ENCODE measurements at places on chromosomes 6 and 20.

GRCh38 chr20:39829661-39830060 lies 859.4 kb downstream of the MAFB start:
- DNase-seq, result no peak

- DNase-seq, result no peak
Measured at GRCh38 chr6:159953091-159953601, 15.7 kb upstream of the IGF2R start.

GRCh38 chr6:165626711-165627110 lies 36.3 kb downstream of the PDE10A start:
- no peak for DNase-seq

DNA sequence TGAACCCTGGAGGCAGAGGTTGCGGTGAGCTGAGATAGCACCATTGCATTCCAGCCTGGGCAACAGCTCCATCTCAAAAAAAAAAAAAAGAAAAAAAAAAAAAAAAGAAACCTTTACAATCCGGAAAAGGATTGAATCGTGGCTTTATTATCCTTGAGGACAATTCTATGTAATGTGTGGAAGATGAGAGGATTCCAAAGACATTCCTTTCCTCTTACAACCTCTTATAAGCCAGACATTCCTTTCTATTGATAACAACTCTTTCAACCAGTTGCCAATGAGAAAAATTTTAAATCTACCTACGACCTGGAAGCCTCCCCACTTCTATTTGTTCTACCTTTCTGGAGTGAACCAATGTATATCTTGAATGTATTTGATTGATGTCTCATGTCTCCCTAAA lies 91.2 kb upstream of the EEF1E1 start:
- no peak for DNase-seq

DNA sequence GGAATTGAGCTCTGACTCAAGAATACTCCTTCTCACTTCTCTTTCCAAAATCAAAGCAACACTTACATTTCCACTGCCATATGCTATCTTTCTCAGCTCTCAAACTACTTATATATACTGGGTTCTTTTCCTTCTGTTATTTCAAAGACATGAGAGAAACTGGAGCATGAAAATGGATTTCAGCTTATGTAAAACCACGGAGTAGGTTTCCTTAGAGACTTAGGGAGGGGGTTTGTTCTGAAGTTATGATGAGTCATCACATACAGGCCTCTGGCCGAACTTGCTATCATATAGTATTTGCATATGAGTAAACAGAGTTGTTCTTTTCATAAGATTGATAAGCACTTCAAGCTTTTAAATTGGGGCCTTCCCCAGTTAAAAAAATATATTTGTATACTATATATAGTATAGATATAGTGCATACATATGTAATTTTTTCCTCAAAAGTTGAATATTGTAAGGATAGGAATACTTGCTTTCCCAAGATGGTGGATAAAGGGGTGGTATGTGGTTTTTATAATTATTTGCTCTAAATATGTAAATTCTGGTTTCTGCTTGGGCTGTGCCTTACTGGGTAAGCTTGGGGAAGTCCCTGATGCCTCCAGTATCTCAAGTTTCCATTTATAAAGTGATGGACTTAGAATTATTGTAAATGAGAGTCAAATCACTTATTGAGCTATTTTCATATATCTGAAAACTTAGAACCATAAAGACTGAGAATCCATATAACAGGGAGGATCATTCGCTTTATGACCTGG lies 273.9 kb downstream of the RFPL4B start:
- DNase-seq, result no peak

GRCh38 chr6:54601600-54602300 lies 244.8 kb upstream of the FAM83B start:
- DNase-seq, result no peak

GRCh38 chr6:163001330-163001729 lies 273.6 kb downstream of the PACRG start:
- no peak for DNase-seq

- DNase-seq, result no peak
Measured at GRCh38 chr6:101830501-101831031, 437.1 kb downstream of the GRIK2 start.

DNA sequence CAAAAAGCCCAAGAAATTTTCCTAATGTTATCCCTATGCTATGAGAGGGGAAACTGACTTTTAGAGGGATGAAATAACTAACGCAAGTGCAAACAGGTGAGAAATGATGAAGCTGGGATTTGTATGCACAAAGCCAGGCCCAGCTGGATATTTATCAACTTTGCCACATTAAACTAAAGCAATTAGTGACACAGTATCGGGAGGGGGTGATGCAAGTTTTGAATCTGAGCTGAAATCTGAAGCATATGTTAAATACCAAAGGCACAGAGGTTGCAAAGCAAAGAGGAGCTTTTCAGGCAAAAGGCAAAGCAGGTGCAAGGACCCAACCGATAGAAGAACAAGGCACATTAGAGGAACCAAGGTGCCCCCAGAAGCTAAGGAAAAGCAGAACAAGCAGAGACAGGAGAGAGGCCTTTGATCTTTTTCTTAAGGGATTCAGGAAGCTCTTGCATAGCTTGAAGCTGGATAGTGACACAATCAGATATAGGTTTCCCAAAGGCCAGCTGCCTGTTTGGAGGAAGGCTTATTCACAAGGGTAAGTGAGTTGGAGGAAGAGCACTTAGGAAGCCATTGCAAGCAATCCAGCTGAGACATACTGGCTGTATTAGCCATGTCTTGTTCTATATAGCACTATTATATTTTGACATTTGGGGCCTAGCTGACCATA lies 207.5 kb downstream of the HIVEP2 start:
- no peak for DNase-seq

GRCh38 chr6:55379895-55380294 lies 52.6 kb downstream of the GFRAL start:
- DNase-seq, result no peak

DNA sequence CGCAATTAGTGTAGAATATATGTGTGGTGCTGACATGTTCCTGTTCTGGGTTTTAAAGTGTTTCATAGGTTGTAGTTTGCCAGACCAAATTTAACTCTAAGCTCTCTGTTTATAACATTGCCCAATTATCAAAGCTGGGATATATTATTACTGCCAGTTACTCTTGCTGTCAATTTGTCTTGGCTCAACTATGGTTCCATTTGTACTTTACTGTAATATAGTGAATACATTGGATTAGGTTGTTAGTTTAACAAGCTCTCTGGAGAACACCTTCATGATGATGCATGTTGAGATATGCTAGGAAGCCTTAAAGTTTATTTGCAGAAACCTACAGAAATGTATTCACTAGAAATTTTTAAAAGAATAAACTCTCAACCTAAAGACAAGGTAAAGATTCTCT lies 259.6 kb downstream of the ZFAND3 start:
- DNase-seq, result no peak

DNA sequence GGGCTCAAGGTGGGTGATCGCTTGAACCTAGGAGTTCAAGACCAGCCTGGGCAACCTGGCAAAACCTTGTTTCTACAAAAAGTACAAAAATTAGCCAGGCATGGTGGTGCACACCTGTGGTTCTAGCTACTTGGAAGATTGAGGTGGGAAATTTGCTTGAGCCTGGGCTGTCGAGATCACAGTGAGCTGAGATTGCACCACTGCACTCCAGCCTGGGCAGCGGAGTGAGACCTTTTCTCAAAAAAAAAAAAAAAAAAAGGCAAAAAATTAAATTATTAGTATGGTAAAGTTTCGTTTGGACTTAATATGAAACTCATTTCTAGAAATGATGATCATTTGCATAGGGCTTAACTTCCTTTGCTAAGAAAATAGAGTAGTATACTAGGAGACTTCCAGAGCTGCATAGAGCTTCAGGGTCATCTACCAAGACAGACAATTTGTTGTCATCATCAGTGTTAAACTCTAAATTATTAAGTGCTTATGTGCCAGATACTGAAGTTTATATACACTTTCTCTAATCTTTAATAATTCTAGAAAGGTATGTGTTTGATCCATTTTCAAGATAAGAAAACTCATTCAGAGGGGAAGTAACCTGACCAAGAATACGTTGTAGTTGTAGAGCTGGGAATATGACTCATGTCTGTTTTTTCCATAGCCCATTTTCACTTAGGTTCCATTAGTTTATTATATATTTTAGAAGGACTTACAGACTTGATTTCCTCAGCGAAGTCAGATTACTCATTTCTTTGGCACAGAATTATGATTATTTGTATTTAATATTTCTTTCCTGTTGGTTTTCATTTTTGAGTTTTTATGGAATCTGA lies 84.5 kb downstream of the SLC16A10 start:
- no peak for DNase-seq

- DNase-seq, result no peak
Measured at GRCh38 chr20:43536041-43536816, 22.6 kb upstream of the SGK2 start.

DNA sequence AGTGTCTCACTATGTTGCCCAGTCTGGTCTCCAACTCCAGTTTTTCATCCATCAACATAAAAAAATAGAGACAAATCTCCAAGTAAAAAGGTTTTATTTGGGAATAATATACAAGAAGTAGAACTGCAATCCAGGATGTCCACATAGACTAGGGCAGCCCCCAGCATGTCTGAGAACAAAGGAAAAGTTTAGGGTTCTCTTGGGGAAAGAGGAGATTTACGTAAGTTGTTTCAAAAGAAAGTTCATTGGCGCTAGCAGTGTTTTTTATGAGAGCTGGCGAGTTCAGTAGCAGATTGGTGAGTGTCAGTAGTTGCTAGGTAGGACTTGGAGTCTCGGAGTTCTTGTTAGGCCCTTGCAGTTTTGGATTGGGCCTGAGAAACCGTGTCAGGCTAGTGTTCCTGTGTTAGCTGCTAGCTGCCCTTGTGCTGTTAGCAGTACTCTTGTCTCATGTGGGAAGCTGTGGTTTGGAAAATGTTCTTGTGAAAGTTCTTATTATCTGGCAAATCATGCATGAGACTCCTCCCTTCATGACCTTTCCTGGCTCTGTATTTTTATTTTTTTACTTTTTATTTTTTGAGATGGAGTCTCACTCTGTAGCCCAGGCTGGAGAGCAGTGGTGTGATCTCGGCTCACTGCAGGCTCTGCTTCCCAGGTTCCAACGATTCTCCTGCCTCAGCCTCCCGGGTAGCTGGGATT lies 24.7 kb downstream of the TTLL9 start:
- peak; percentile 74 for DNase-seq

DNA sequence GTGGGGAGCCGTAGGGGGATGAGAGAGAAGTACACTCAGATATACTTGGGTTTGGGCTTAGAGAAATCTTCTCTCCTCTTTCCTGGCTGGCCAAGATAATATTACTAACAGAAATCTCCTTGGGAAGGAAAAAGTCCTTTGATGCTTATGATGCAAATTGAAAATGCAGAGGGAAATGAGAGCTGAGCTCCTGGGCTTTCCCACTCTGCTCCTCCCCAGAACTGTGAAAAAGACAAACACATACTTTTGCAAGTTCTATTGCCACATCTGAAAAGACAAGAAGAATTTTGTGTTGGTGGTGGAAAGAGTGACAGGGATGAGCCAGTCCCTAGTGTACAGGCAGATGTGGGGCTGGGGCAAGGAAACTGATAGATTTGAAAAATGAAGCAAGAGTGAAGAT lies 185.9 kb downstream of the ANKRD60 start:
- no peak for DNase-seq

DNA sequence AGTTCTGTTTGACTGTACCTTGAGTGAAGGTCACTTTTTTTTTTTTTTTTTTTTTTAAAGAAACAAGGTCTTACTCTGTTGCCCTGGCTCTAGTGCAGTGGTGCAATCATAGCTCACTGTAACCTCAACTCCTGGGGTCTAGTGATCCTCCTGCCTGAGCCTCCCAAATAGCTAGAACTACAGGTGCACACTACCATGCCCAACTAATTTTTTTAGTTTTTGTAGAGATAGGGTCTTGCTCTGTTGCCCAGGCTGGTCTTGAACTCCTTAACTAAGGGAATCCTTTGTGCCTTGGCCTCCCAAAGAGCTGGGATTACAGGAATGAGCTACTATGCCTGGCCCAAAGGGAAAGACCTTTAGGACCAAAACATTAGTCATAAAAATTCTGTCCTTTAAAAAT lies 413.7 kb downstream of the CDKAL1 start:
- DNase-seq, result no peak

DNA sequence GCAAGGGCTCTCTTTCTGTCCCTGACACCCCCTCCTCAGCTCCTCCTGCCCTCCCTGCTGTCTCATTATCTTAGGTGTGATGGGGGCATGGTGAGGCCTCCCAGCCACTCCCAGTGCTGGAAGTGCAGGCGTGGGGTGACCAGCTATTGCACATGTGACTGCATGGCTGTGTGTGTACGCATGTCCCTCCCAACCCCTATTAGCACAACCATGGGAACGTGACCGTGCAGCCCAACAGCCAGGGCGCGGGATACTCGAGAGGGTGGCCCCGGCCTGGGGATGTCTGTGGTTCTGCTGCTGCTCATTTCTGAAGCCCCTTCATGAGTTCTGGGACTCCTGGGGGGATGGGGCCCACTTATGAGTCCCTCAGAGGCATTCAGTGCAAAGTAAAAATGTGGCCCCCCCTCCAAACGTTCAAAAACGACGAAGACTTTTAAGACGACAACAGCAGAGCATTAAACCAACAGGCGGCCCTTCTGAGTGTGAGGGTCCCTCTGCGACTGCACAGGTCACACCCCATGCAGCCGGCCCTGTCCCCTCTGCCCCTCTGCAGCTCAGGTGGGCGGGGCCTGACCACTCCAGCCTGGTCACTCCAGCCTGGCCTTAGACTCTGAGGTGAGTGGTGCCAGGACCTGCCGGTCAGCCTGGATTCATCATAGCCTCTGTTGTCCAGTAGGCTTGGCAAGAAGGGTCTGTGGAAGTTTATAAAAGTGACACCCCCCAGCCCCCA lies 51.1 kb downstream of the RBM38 start:
- DNase-seq, result no peak

DNA sequence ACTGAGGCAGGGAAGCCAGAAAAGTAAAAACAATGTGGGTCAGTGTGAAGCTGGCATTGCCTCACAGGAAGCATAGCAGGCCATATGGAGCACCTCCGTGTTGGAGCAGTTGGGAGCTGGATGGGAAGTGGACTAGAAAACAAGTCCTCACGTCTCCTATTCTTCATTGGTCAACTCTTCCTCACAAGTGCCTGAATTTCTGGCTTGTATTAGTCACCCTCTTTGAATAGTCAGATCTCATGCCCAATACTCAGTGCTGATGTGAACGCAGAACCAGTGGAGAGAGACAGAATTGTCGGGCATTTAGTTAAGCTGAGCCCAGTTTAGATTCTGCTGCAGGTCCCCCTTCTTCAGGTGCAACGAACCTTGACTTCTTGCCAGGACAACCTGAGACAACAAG lies 22.3 kb upstream of the RSPO3 start:
- no peak for DNase-seq

All from endodermal cell (in vitro differentiated cells).